NCI-H774 (cell line): ENCODE measurements at places on chromosomes 5 and 9.

DNA sequence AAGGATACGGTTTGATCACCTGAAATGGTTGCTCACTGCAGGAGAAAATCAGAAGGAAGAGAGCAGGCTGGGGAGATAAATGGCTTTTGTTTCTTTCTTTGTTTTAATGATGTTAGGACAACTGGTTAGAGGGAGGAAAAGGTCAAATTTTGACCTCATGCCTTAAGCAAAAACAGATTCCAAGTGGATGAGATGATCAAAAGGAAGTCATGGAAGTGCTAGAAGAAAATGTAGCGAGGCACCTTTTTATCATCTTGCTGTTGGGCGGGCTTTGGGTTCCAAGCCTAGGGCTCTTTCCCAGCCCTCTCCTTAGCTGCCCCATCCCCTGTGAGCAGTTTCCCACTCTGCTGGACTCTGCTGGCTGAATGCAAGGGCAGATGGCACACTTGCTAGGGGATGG is 127.9 kb downstream of the ADAMTS2 start:
- no peak for DNase-seq

- no peak for DNase-seq
These were observed 1.4 kb downstream of the ZFR start for GRCh38 chr5:32443145-32443540.

- DNase-seq = no peak
These were observed 73.7 kb downstream of the MAP1B start for GRCh38 chr5:72180925-72181324.

DNA sequence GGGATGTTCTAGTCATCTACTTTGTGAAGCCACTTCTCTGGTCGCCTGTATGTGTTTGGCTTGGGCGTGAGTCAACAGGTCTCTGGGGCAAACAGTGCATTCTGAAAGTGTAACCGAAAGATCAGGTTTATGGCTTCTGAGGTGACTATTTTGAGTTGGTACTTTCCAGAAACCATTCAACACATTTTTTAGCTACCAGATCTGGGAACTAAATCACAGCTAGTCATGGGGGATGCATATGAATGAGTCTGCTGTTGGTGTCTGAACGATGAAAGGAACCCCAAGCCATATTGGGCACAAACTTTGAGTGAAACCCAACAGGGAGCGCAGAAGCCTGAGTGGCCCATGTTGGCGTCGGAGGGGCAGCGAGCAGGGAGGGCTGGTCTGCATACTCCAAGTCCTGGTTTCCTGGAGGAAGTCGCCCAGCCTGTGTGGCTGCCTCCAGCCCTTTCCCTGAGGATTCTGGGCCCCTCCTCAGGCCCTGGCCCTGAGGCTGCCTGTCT is 35.3 kb downstream of the UBE2QL1 start:
- DNase-seq = no peak

DNA sequence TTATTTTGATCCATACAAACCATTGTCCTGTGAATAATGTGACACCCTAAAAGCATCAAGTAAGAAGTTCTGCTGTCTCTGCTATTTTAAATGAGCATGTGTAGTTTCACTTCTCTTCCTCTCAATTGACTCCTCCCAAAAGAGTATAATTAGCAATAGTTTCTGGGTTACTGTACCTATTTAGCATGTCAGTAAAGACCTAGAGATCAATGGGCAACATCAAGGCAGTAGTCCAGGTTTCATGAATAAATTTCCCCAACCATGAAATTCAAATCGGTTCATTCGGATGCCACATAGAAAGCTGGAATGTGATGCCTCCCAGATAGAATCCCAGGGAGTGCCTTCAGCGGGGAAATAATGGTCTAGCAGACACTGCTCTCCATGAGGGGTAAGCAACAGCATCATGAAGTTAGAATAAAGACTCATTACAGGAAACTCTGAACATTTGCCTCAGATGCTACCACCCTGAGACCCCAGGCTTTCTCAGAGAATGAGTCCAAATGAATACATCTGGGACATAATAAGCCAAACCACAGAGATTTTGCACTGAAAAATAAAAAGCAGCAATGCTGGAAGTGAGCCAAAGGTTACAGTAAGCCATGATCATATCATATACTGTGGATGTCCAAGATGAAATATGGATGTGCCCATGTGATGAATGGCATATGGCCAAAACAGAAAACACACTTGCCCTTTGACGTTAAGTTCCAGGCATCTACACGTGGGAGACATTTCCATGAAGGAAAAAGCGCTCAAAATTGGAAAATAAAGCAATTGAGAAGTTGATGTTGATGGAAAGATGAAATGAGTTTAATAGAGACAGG is 1107.0 kb upstream of the SEMA6A start:
- DNase-seq = no peak

DNA sequence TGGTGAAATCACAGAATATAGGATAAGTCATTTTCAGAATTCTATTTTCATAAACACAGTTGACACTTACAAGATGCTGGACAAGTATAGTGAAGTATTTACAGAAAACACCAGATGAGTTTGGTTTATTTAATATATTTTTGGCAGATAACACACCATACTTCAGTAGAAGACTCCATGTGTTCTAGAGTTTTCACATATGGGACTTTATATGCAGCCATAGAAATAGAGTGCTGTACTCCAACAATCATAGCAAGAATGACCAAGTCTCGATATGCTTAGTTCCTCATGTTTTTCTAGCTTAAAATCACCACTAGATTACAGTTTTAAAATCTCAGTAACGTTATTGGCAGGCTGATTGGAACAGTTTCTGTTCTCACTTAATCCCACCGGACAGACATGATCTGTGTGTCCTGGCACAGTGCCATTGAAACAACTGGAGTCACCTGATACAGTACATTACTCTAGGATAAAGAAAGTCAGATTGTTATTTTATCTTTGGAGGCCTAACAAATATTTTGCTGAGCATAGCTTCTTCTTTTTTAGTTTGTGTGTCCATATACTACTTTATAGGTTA is 45.8 kb upstream of the ERBIN start:
- no peak for DNase-seq

DNA sequence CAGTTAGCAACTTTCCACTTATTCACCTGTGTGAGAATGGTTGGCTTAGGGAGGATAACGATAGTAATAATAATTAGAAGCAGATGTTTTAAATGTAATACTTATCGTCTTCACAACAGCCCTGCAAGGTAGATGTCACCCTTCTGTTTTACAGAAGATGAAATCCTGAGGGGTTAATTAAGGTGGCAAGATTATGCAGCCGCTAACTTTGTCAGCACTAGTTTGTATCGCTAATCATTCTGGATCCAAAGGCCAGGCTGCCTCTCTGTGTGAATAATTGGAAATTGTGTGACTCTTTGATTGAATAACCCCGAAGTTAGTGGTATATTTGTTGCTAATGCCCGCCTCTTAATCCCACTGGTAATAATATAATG is 635 bp downstream of the IFT74 start:
- no peak for DNase-seq

GRCh38 chr9:113775749-113776148 is 100.4 kb upstream of the ZNF618 start:
- no peak for DNase-seq

- DNase-seq = no peak
These were observed 1.2 kb downstream of the CDHR2 start for GRCh38 chr5:176550275-176550831.

DNA sequence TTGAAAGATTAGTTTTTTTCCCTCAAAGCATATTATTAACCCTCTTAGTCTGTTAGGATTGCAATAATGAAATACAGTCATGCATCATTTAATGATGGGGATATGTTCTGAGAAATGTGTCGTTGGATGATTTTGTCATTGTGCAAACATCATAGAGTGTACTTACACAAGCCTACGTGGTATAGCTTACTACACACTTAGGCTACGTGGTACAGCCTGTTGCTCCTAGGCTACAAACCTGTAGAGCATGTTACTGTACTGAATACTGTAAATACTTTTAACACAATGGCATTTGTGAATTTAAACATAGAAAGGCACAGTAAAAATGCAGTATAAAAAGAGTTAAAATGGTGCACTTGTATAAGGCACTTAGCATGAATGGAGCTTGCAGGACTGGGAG is 132.7 kb downstream of the PDE8B start:
- DNase-seq = no peak

GRCh38 chr5:137217599-137218200 is 281.4 kb downstream of the SPOCK1 start:
- DNase-seq = no peak
